IPS DF 6.9 (cell line): ENCODE measurements at places on chromosomes 7 and 10.

DNA sequence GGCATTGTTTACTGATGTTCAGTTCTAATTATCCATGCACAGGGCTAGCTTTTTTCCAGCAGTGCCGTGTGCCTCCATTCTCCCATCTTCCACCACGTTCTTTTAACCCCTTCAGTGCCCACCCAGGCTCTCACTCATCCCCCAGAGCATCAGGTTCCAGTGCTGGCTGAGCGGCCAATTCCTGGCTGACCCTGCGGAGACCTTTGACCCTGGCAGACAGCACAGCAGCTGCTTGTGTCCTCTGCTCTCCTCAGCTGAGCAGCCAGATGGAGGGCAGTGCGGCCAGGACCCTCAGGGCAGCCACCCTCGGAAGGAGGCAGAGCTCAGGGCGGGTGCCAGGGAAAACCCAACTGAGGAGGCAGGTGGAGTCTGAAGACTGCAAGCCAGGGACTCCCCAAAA, 48.4 kb downstream of the ZNF503 start:
- no peaks in the 10 kb centered on the region for H3K27me3 ChIP-seq
- H3K4me1 ChIP-seq: no peaks in the 10 kb centered on the region
- no peaks in the 10 kb centered on the region for H3K36me3 ChIP-seq
- no peak overlapping the region for H3K27ac ChIP-seq
- H3K4me3 ChIP-seq: no peak overlapping the region

GRCh38 chr7:82714883-82715282, 271.3 kb upstream of the CACNA2D1 start:
- no peak overlapping the region for H3K4me3 ChIP-seq
- H3K27ac ChIP-seq: no peak overlapping the region

- no peak for DNase-seq
- no peaks in the 10 kb centered on the region for H3K36me3 ChIP-seq
- H3K4me1 ChIP-seq: peaks cover 2% of the 10 kb centered on the region
- H3K27ac ChIP-seq: no peak overlapping the region
Measured at GRCh38 chr10:50605269-50605950, 18.3 kb downstream of the SGMS1 start.

DNA sequence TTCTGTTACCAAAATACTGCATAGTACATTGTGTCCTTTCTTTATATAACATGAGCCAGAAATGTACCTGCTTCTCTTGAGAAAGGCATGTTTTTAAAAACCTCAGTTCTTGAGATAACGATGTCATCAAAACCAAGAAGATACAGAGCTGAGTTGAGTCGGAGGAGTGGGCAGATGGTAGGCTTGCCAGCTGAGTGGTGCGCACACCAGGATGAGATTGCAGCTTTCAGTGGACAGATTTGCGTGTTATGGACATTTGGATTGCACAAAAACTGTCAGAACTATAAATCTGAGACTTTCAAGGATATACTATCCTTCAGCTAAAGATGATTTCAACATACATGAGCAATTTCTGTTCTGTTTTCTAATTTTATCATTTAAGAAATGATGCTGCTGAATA, 25.0 kb downstream of the PRKAR2B start:
- peaks cover 6% of the 10 kb centered on the region; the same call in 1 of the 2 replicates for H3K4me1 ChIP-seq
- no peaks in the 10 kb centered on the region for H3K27me3 ChIP-seq
- no peaks in the 10 kb centered on the region for H3K36me3 ChIP-seq
- H3K27ac ChIP-seq: no peak overlapping the region
- H3K4me3 ChIP-seq: no peak overlapping the region

- H3K4me1 ChIP-seq: no peaks in the 10 kb centered on the region
- no peak overlapping the region for H3K27ac ChIP-seq
- DNase-seq: no peak
Measured at GRCh38 chr10:102219370-102219769, 6.7 kb upstream of the ELOVL3 start.

DNA sequence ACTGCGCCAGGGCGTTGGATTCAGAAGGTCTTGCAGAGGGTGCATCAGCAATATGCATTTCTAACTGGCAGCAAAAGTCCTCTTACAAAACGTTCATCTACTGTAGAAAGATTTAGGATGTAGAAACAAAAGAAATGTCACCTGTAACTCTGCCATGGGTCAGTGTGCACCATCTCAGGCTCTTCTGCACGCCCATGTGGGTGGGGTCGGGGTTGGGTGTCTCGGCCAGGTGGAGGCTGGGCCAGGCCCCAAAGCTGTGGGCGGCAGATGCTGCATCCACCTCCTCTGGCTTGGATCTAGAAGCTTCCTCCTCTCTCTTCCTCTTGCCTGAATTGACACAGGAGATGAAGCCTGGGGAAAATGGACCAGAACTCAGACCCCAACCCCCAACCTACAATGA, 111.3 kb upstream of the PPP2R2D start:
- H3K27ac ChIP-seq: no peak overlapping the region
- no peaks in the 10 kb centered on the region; the same call in 1 of the 2 replicates for H3K4me1 ChIP-seq
- DNase-seq: no peak
- no peaks in the 10 kb centered on the region for H3K36me3 ChIP-seq
- no peak overlapping the region for H3K4me3 ChIP-seq
- no peaks in the 10 kb centered on the region for H3K27me3 ChIP-seq

DNA sequence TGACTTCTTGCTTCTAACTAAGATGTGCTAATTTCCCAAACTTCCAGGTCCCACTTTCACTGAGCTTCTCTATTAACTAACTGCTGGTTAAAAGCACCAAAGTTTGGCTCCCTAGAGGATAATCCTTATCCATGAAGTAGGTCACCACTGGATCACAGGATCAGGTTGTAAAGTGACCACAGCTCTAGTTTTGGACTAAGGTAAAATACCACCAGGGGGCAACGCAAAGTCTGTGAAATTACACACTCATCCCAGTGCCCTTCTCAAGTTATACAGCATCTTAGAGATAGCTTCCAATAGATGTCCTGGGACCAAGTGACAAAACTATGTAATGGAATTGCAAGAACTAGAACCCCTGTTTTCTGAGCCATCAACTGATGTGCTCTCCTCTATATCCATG, 116.4 kb upstream of the ASAH2 start:
- peak; percentile 29 for DNase-seq
- H3K36me3 ChIP-seq: no peaks in the 10 kb centered on the region
- H3K4me3 ChIP-seq: no peak overlapping the region
- no peaks in the 10 kb centered on the region for H3K4me1 ChIP-seq
- no peak overlapping the region for H3K27ac ChIP-seq

GRCh38 chr10:130301021-130301892, 165.1 kb downstream of the GLRX3 start:
- no peak overlapping the region for H3K4me3 ChIP-seq
- DNase-seq: no peak
- H3K27ac ChIP-seq: no peak overlapping the region
- no peaks in the 10 kb centered on the region for H3K27me3 ChIP-seq
- no peaks in the 10 kb centered on the region for H3K4me1 ChIP-seq

DNA sequence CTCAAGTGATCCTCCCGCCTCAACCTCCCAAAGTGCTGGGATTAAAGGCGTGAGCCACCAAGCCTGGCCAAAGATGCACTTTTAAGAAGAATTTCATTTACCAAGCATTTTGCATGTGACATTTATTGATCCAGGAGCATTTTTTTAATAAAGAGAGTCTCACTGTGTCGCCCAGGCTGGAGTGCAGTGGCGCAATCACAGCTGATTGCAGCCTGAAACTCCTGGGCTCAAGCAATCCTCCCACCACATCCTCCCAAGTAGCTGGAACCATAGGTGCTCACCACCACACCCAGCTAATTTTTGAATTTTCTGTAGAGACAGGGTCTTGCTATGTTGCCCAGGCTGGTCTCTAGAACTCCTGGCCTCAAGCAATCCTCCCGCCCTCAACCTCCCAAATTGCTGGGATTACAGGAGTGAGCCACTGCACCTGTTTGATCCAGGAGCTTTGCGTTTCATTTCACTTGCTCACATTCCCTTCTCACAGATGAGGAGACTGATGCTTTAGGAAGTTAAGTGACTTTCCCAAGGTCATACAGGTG, 4.4 kb upstream of the TBL2 start:
- no peak overlapping the region for H3K4me3 ChIP-seq
- H3K27ac ChIP-seq: no peak overlapping the region
- no peak for DNase-seq
- H3K36me3 ChIP-seq: no peaks in the 10 kb centered on the region
- no peaks in the 10 kb centered on the region for H3K4me1 ChIP-seq

DNA sequence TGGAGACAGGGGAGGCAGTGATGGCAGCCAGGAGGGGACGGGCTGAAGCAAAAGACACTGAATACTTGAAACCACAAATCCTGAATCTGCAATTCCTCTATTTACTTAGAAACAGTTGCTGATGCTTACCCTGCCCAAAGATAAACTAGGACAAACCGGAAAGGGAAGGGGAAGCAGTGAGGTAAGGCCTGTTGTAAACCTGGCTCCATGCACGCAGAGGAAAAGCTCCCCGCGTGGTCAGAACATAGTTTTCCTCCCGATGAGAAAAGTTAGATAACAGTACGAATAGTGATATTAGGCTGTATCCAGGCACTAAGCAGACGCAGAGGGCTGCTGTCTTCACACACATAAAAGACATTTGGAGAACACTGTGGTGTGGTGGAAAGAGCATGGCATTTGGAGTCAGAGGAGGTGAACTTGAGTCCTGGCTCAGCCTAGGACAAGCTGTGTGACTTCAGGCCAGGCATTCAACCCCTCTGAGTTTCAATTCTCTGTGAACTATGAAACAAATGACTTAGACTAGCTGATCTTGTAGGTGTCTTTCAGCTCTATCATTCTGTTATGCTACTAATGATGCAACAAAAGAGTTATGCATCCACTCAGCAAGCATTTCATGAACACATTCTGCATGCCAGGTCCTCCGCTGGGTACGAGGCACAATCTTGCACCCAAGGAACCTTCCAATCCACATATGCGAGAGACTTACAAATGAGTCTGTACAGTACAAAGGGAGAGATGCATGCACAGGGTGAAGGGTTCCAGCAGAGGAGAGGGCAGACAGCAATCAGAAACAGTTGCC, 80.9 kb downstream of the SORBS1 start:
- H3K36me3 ChIP-seq: no peaks in the 10 kb centered on the region
- H3K4me1 ChIP-seq: peaks cover 17% of the 10 kb centered on the region
- no peak overlapping the region for H3K27ac ChIP-seq
- DNase-seq: no peak

- DNase-seq: no peak
- H3K27ac ChIP-seq: no peak overlapping the region
- no peaks in the 10 kb centered on the region for H3K27me3 ChIP-seq
- no peaks in the 10 kb centered on the region for H3K4me1 ChIP-seq
- H3K36me3 ChIP-seq: no peaks in the 10 kb centered on the region
Measured at GRCh38 chr7:85261336-85261735, 74.5 kb upstream of the SEMA3D start.

DNA sequence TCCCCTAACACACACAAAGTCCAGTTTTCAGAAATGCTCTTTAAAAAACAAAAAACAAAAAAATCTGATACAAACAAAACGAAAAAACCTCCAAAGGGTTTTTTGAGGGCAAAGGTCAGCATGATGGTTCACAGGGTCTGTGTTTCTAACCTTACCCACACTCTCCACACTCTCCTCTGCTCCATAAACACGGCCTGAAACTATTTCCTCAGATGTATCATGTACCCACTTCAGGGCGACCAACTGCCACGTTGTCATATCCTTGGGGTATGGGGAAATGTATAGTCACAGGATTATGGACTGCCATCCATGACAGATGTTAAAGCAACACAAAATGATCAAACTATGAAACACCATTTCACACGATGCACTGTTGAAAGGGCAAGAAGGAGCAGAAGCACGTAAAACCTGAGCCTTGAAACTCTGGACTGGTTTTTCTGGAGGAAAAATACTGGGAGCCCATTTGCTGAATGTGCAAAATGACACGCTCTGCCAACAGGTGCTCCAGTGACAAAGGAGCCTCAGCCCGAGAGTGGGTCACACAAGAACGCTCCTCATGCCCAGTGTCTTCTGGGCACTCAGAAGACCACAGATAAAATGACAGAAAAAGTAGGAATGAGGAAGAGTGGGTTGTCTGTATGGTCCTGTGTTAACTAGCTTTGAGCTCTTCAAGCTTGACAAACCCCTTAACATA, 15.8 kb downstream of the NAPEPLD start:
- no peak for DNase-seq
- H3K4me3 ChIP-seq: no peak overlapping the region
- no peaks in the 10 kb centered on the region for H3K27me3 ChIP-seq
- no peaks in the 10 kb centered on the region for H3K36me3 ChIP-seq

DNA sequence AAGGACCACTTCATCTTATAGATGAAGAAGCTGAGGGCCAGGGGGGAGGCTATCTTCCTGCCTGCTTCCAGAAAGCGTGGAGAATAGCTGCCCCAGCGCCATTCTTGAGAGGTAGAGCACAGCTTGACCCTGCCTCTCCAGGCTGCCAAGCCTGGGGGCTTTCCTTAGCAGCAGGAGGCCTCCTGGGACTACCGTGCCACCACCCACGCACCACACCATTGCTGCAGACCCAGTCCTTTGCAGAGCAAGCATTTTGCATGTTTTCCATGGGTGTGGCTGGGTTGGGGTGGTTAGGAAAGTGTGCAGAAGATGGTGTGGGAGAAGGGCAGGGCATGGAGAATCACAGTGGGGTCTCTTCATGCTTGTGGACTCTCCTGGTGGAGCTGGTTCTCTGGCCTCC, 64.9 kb downstream of the TBXAS1 start:
- H3K4me1 ChIP-seq: no peaks in the 10 kb centered on the region
- DNase-seq: no peak
- H3K36me3 ChIP-seq: no peaks in the 10 kb centered on the region

DNA sequence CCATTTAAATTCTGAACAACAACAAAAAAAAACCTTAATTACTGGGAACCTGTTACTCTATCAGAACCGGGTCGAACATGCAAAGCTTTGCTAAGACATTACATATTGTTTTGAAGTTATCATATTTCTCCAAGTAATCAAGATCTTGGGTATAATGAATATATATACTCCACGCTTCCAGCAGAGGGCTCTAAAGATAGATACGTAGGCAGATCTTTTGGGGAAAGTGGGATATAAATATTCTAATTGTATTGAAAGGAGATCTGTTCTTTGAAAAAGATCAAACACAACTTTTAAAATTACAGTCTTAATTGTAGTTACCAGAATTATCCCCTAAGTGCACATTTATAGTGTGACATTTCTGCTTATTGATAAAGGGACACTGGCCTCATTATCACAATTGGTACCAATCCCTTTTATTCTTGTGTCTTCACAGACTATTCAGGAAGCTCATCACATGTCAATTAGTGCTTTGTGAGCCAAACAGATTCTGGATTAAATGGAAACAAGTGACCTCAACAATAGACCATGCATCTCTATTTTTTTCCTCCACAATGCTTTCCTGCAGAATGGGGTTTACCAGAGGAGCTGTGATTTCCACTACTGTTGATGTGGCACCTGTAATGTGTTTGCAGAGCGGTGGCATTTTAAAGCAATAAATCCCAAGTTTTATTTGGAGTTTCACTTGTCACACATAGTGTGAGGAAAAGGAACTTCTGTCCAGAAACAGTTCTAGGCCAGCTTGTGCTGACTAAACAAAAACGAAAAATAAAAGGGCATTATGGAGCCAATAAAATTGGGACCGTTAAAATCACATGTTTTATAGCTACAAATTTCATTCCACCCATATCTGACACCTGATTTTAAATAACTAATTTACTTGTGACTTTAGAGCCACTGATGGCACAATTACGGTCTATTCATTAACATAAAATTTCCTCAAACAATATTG, 122.4 kb downstream of the CTTNBP2 start:
- no peak for DNase-seq
- no peaks in the 10 kb centered on the region for H3K4me1 ChIP-seq
- peaks cover 3% of the 10 kb centered on the region; the same call in 1 of the 2 replicates for H3K36me3 ChIP-seq
- no peak overlapping the region for H3K27ac ChIP-seq
- no peaks in the 10 kb centered on the region for H3K27me3 ChIP-seq

GRCh38 chr7:140074780-140075179, 12.0 kb upstream of the PARP12 start:
- H3K4me3 ChIP-seq: no peak overlapping the region
- H3K27ac ChIP-seq: no peak overlapping the region
- H3K27me3 ChIP-seq: no peaks in the 10 kb centered on the region
- no peaks in the 10 kb centered on the region for H3K36me3 ChIP-seq
